ENCODE measurements at places on chromosomes 3 and 15. TPM values are rescaled to one million over a fixed set of nuclear protein-coding genes. Genes with fewer than 3 reads are reported as not detected.

GRCh38 chr15:63699101-63699785 is 102.1 kb downstream of the FBXL22 start:
- DNase-seq = no peak

GRCh38 chr3:46091046-46091445 is 63.8 kb upstream of the XCR1 start:
- no peak for DNase-seq

DNA sequence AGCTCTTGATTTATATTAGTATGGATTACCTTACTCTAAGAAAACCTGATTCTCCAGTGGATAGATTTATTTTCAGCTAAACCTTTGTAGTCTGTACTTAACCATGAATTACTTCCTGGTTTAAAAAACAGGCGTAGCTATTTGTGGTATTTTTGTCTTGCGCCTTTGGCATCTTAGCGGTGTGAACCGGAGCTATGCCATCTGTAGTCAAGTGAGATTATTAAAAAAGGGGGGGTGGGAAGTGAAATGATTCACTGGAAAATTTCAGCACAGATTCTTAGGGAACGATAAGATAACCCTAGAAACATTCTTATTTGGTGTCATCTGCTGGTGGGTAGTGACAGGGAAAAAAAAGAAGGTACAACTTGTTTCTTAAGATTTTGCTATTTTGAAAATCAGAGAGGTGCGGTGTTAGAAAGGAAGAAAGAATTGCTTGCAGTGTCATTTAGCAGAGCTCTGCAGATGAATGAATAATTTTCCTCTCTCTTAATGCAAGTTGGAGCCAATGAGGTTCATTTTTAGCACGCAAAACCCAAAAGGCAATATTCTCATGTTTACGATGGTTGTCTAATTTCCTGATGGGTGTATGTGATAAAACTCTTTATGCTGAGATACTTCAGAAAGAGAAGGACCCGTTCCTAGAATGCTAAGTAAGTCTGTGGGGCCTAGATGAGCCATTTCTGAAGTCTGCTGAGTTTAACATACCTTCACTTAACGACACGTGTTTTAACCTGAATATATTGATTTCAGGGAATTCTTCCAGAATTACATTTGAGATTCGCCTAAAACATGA is 44.0 kb downstream of the PSMD6 start:
- DNase-seq = peak; percentile 42

DNA sequence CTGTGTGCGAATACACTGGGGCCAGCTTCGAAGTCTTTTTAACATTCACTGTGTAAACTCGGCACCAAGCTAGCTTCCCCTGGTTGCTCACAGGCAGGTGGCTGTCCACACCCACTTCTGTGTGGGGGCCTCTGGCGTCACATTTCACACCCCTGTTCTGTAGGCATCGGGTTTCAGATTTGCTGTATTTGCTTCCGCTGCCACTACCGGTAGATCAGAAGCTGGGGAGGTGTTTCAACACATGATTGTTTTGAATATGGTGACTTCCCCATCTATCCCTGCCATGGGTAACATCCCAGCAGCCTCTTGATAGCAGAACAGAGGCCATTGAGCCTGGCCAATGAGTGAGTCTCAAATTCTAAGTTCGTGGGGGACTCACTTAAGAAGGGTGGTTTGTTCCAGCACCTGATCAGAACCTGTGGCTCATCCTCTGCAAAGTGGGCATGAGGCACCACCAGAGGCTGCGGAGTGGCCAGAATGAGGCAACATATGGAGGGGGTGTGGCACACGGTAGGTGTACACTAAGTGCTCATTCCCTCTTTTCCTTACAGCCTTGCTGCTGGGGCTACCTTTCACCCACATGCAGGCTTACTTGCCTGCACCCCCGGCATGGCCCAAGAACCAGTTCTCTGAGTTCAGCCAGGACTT is 61.5 kb downstream of the IQSEC1 start:
- DNase-seq = peak; percentile 91

DNA sequence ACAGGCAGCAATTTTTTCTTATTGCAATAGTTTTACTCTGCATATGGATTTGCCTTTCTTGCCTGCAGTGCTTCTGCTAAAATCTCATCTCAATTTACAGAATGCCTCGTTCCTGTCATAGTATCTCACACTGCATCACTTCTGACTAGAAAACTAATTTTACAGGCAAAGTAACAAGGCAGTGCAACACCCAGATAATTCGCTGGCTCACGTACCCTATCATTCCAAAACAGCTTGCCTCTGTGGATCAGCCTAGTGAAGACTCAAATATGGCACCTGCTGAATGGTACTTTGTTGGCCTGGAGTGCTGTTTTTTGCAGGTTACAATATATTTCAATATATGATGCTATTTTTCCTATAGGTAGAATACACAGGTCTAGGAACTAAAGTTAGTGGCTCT is 5.3 kb downstream of the EIF5A2 start:
- no peak for DNase-seq

The GPR171 gene
- 222 TPM for total RNA-seq

The CYP1A2 gene
- total RNA-seq = not detected

DNA sequence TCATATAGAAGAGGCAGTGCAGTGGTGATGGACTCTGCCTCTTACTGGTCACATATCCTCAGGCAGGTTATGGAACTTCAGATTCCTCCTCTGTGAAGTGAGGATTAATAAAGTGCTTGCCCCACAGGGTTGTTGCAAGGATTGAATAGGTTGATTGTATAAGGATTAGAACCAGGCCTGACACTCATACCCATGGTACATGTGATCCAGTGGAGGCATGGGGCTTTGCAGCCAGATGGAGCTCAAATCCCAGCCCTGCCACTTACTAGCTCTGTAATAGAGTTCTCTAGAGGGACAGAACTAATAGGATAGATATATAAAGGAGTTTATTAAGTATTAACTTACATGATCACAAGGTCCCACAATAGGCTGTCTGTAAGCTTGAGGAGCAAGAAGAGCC is 184.6 kb upstream of the EIF1B start:
- no peak for DNase-seq

GRCh38 chr3:50278123-50278879 is 586 bp upstream of the LSMEM2 start:
- no peak for DNase-seq

DNA sequence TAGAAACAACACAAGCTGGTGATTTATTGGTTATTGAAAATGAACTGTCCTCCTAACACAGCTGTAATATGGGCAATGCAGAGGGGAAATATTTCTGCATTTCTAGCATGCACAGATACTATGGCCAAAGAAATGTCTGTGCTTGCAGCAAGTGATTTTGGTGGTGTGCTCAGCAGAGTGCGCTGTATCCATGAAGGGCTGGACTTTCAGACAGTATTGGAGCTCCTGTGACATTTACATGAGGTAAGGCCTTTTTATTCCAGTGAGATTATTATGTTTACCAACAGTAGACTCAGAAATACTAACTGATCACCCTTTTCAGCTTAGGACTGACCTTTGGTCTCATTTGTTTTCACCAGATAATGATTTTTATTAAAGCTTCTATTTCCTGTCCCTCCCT is 1302.6 kb upstream of the EPHA6 start:
- DNase-seq = no peak

- no peak for DNase-seq
Measured at GRCh38 chr3:166029507-166029906, 192.3 kb upstream of the BCHE start.

The FAM227B gene
- 3.5 TPM for total RNA-seq

DNA sequence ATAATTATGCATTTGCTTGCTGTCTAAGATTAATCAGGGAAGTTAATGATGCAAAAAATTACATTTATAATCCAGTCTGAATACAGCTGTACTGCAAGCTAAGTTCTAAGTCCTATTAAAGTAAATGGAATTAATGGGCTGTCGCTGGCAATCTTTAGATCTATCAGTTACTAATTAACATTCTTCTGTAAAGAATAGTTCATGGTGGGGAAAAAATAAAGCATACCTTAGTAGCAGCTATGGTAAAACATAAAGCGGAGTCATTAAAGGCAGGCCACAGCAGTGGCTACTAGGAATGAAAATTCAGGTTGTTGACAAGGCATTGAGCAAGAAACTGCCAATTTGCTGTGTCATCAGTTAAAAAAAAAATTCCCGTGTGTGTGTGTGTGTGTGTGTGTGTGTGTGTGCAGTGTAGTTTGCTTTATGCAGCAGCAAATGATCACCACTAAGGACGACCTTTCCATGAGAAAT is 129.8 kb downstream of the ZNF385D start:
- DNase-seq = no peak

DNA sequence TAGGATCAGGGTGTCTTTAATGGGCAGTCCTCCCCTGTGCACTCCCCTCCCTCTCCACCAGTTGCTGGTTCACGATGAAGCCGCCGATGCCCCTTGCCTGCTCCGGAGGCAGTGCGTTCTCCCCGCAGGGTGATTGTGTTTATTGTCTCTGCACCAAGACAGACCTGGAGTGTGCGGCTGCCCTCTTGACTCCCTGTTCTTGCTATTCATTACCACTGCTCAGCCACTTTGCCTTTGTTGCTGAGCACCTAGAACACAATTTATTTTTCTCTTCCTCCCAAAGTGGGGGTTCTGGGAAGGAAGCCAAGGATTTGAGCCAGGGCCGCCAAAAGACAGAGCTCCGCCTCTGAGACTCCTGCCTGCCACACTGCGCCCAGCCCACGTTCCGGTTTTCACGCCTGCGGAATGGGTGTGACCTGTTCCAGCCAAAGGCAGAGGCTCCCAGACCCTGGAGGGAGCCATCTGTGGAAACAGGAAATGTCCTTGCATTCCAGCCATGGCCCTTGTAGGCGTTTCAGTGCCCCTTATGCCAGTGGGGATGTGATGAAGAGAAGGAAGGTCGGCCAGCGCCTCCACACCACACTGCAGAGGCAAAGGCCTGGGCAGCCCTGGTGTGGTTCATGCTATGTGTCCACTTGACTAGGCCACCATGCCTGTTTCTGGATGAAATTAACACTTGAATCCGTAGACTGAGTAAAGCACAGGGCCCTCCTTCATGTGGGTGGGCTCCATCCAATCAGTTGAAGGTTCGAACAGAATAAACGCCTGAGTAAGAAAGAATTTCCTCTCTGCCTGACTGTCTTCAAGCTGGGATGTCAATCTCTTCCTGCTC is 85.8 kb downstream of the HMG20A start:
- DNase-seq = no peak

The SMARCC1 gene
- total RNA-seq = 83.7 TPM

The MYEF2 gene
- total RNA-seq = 26.4 TPM

The LXN gene
- 11.9 TPM for total RNA-seq

Data from activated CD4-positive, alpha-beta memory T cell treated with anti-CD3 and anti-CD28 coated beads, Interleukin-2, amount 10 ng/mL, durations not matched to agents 7 days and 5 days (primary cell).